PC-9 (cell line): ENCODE measurements at places on chromosomes 7 and 10. TPM values are rescaled to one million over a fixed set of nuclear protein-coding genes. Genes with fewer than 3 reads are reported as not detected.
A peak's percentile ranks its signal among the peaks of the same experiment; 100 is the strongest.

The SSC4D gene
- 3.5 and 3.9 TPM in 2 replicates for total RNA-seq

- H3K36me3 ChIP-seq: no peaks in the 10 kb centered on the region
- peak; percentile 51 for DNase-seq
- H3K27me3 ChIP-seq: no peaks in the 10 kb centered on the region
- peak overlapping the region; percentile 33 for H3K27ac ChIP-seq
- H3K4me1 ChIP-seq: peaks cover 11% of the 10 kb centered on the region
These were observed 139.2 kb downstream of the ETV1 start for GRCh38 chr7:13850185-13850752.

DNA sequence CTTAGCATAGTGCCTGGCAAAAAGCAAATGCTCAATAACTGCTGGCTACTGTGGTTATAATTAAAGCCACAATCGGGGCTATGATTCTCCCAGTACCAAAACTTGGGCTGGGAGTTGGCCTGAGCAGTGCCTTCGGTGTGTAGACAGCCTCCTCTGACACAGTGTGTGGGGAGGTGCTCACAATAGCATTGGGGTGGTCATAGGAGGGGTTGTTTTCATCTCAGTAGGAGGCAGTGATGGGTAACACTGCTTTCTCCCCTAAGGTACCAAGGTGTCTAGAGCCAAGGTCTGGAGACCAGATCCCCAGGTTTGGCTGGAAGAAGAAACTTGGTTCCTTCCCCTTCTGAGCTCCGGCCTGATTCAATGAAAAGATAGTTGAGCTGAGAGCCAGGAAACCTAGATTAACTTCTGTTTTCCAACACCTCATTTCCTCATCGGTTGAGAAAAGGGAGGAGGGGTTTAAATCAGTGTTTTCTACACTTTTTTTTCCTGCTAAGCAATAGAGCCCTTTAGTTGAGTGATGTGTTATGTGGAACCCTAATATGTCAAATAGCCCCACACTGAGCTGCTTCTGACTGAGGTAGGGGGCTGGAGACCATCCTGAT is 68.2 kb downstream of the LRMDA start:
- no peak for DNase-seq
- H3K27ac ChIP-seq: no peak overlapping the region
- H3K4me3 ChIP-seq: no peak overlapping the region
- H3K4me1 ChIP-seq: no peaks in the 10 kb centered on the region

DNA sequence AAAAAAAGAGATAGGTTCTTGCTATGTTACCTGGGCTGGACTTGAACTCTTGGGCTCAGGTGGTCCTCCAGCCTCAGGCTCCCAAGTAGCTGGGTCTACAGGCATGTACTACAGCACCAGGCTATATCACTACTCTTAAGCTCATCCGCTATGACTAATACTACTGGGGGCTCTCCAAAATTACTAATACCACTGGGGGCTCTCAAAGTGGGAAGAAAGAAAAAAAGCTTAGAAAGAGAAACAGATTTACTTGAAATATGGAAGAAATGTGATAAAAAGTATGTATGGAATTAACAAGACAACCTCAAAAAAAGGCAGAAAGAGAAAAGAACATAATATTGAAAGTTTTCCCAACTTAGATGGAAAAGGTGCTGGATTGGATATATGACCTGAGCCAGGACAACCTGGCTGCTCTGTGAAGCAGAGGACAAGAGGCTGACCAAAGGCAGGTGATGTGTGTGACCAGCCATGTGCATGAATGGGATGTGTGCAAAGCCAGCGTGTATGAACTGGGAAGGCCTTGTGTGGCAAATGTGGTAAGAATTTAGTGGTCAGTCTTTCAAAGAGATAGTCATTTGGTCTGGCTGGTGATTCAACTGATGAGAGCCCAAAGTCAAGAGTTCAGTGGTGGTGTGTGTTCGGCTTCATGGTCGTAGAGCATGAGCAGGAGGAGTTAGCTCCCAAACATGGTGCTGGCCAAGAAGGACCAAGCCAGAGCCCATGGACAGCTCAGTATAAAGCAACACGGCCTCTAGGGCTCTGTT is 232.4 kb upstream of the KLF14 start:
- H3K4me3 ChIP-seq: no peak overlapping the region
- DNase-seq: no peak
- no peak overlapping the region for H3K27ac ChIP-seq
- H3K4me1 ChIP-seq: peaks cover 13% of the 10 kb centered on the region

GRCh38 chr7:47034180-47034579 is 547.7 kb downstream of the TNS3 start:
- H3K27me3 ChIP-seq: no peaks in the 10 kb centered on the region
- DNase-seq: no peak
- no peak overlapping the region for H3K27ac ChIP-seq
- H3K36me3 ChIP-seq: no peaks in the 10 kb centered on the region

- no peaks in the 10 kb centered on the region for H3K27me3 ChIP-seq
- H3K27ac ChIP-seq: no peak overlapping the region
- no peaks in the 10 kb centered on the region for H3K4me1 ChIP-seq
- DNase-seq: no peak
- H3K36me3 ChIP-seq: no peaks in the 10 kb centered on the region
These were observed 18.2 kb downstream of the TLL2 start for GRCh38 chr10:96495544-96495943.

DNA sequence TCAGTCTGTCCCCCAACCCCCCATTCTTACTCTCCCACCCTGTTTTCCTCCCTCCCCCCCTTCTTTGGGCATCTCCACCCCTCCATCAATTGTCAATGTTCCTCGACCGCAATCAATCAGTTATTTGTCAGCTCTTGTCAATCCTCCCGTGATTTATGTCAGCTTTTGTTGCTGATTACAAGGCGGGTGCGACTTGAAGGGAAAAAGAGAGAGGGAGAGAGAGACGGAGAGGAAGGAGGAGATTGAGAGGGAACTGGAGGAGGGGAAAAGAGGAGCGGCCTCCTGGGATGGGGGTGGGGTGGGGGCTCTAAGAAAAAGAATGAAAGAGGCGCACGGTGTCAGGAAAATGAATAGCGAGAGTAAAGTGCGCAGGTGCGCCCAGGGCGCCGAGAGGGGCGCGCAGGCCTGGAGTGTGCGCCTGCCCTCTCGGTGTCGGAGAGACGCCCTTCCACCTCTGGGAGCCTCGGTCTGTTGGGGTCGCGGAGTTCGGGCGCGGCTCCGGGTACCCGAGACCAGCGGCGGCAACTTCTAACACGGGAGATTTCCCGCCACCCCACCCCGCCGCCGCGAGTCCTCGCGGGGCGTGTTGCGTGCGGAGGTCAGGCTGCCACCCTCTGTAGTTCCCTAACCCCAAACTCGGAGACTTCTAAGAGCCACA is 1.1 kb upstream of the ZNF503 start:
- H3K27ac ChIP-seq: peak overlapping the region; percentile 90
- peak; percentile 46 for DNase-seq
- peak overlapping the region; percentile 84 for H3K4me3 ChIP-seq

DNA sequence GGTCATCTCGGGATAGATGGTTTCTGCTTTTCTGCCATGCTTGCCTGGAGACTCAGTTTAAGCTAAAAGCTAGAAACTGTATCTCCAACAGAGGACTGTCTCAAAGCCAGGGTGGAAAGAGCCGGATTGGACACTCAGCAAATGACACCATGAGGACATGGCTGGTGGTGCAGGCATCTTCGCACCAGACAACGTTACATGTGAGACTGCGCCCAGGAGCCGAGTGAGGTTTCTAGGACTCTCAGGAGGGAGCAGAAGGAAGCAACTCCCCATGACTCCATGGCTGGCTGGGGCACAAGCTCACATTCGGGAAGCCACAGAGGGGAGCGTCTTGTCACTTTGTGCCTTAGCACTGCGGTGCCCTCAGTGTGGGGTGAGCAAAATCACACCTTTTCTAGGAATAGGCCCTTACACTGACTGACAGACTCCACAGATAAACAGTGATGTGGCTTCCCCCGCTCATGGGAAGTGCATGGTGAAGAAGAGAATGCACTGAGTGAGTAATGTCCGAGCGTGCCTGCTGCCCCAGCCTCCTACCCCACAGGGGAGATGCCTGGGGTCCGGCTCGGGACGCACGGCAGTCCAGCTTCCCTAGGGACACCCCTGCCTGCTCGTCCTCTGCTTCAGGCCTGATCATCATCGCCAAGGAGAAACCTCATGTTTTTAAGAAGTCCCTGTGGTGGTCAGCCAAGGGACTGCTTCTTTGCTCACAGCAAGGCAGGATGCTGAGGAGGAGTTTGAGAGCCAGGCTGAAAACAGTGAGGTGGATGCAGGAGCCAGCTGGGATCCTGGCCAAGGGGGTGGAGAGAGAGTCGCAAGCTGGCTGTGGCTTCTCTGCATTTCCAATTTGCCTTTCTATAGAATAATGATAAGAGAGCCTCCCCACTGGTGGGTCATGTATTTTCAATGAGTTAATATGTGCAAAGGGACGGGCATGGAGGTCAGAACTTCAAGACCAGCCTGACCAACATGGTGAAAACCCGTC is 52.2 kb upstream of the FXYD4 start:
- H3K4me1 ChIP-seq: 0 out of 2 replicates have a peak, but pooled peaks cover 6% of the 10 kb centered on the region
- no peaks in the 10 kb centered on the region for H3K36me3 ChIP-seq
- no peak overlapping the region for H3K27ac ChIP-seq
